ENCODE measurements at places on chromosomes 6 and 20.

- DNase-seq, result no peak
Measured at GRCh38 chr20:15889061-15889460, 684.2 kb downstream of the KIF16B start.

DNA sequence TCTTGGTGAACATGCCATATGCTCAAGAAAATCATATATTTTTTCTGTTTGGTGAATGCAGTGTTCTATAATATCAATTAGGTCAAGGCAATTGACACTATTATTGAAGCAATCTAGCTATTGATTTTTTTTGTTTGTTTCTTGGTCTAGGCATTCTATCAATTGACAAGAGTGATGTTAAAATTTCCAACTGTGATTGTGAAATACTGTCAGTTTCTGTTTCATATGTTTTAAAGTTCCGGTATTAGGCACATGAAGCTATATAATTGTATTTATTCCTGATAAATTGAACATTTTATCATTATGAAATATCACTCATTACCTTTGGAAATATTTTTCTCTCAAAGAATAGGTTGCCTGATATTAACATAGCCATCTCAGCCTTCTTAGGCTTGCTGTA is 653.4 kb downstream of the HDGFL1 start:
- no peak for DNase-seq

- DNase-seq, result no peak
Measured at GRCh38 chr6:148972481-148972880, 225.7 kb downstream of the UST start.

DNA sequence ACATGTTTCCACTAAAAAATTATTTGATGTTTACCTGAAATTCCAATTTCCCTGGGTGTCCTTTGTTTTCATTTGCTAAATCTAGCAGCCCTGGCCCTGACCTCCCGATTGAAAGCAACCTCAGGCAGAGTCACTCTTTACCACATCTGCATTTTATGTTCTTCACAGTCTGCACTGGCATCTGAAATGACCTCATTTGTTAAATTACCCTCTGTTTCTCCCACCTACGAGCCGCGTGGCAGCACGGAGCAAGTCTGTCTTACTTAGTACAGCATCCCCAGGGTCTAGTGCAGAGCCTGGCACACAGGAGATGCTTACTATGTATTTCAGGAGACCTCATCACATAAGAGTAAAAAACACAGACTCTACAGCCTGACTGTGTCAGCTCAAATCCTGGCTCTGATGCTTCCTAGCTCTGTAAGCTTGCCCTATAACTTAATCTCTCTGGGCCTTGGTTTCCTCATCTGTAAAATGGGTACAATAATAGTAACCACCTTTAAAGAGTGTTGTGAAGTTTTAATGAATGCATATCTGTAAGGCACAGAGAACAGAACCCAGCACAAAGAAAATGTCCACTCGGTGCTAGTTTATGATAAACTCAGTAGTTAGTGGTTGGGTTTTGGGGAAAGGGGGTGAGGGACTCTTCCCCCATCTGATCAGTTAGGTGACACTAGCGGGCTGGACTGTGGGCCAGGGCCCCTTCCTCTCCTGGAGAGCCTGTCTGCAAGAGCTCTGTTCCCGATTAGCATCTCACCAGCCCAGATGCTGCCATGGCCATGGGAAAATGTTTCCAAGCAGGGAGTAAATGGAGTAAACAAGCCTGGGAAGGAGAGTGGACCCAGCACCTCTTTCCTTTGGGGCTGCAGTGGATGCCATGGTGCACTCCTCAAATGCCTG is 88.2 kb downstream of the PREX1 start:
- DNase-seq, result no peak

GRCh38 chr20:17109307-17109706 is 117.5 kb upstream of the PCSK2 start:
- no peak for DNase-seq

Data from stimulated activated CD4-positive, alpha-beta T cell treated with anti-CD3 and anti-CD28 coated beads, Interleukin-15, amount 100 ng/mL, for 1 hour (primary cell).